ENCODE measurements at places on chromosomes 5 and 9.

GRCh38 chr9:26682041-26682440, 210.6 kb downstream of the CAAP1 start:
- DNase-seq: no peak

- no peak for DNase-seq
These were observed 143.3 kb downstream of the FGF10 start for GRCh38 chr5:44245935-44246334.

DNA sequence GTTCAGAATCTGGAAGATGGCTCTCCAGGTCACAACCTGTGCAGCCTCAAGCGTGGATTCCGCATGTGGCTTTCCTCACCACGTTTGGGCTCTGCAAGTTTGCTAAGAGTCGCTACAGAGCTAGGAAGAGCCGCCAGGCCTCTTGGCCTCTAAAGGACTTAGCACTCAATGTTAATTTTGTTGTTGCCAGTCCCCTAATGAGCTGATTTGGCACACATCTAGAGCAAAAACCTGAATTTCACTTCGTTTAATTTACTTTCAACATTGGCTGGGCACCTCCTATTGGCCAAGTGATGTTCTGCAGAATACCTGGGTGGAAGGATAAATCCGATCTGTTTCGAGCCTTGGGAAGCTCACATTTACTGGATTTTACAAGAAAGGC, 65.8 kb upstream of the UNC5A start:
- DNase-seq: no peak

DNA sequence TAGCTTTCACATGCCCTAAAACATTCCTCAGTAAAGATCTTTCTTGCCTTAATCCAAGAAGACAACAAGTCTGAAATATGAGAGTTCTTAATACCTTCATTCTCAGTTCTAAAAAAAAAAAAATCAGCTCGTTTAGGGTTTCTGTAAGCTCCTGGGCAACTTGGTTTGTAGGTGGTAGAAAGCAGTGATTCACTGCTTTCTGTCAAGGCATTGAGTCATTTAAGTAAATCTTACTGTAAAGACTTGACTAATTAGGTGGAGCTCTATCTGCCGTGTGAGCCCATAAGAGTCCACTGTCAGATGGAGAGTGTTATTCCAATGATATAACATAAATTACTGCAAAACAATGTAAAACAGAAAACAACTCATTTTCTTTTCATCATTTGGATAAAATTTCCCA, 56.1 kb upstream of the MAST4 start:
- DNase-seq: no peak
